ENCODE measurements at places on chromosomes 3 and 15.

GRCh38 chr3:49841806-49842205 is 14.6 kb downstream of the TRAIP start:
- no peak for DNase-seq

DNA sequence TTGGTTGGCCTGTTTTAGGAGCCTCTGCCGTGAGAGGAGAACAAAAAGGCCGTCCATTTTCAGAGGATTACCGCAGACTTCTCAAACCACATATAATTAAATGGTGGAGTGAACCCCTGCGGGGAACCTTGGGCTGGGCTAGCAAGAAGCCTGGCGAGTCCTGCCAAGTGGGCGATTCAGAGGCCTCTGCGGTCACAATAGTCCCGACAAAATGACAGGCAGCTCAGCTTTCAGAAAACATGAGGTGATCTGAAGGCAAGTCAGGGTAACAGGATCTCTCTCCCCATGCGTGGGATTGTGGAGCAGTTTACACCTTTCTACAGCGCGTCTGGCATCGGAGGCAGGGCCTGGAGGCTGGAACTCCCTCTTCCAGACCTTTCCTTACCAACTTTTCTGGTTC is 134.8 kb downstream of the ASB7 start:
- DNase-seq, result no peak

DNA sequence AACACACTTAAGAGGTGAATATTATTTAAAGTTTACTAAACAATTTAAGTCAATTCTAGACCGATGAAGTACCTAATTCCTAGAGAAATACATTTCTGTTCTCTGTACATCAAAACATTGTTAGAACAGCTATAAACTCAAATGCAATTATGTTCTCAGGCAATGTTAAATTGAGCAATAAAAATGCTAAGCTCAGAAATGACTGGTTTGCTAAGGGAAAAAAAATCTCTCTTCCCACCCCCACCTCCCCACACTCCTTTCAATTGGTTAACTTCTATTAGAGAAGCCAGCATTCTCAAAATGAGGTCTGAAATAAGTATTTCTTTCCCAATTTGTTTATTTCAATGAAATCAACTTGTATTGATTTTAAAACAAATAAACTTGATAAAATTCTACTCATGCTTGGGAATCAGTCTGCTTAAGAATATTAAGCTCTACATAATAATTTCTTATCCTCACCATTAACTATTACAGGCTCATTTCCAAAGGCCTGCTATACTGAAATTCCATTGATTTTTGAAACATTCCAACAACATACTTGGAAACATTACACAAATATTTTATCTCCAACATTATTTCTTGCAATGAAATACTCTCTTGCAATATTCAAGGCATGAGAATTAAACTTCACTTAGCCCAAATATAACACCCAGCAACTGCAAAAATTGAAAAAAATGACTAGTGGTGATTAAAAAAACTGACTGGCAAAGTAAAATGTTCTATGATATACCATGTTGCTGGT is 22.6 kb downstream of the TSPAN3 start:
- no peak for DNase-seq

DNA sequence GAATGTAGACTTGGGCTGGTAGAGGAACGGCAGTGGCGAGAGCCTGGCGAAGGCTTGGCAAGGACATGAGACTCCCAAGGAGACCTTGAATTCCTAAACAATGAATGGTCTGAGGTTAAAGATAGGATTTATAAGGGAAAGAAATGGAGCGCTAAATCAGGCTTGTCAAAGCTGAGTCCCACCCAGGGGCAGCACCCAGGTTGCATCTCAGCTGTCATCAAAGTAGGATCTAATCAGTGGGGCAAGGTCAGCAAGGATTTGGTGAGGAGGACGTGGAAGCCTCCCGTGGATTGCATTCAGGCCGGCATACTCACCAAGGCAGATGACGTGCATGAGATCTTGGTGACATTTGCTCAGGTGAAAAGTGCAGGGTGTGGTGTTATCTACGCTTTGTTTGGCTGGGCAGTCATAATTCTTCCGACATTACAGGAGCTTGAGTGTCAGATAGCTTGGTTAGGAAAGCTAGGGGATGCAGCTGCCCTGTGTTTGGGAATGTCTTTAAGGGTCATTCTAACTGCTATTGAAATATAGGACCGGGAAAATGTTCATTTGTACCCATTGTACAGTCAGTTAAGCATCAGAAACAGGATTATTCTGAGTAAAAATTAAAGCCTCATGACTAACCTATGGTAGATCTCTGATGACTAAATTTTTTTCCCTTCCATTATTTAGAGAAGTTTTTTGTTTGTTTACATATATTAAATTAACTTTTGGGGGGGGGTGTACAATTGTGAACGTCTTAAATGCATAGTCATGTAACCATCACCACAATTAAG is 99.4 kb upstream of the TSC22D2 start:
- DNase-seq, result no peak

- no peak for DNase-seq
Measured at GRCh38 chr3:126867863-126868200, 115.1 kb upstream of the PLXNA1 start.

- DNase-seq, result no peak
Measured at GRCh38 chr15:59722476-59722875, 33.4 kb upstream of the BNIP2 start.

GRCh38 chr15:36965570-36966342 is 134.6 kb downstream of the MEIS2 start:
- DNase-seq, result no peak

DNA sequence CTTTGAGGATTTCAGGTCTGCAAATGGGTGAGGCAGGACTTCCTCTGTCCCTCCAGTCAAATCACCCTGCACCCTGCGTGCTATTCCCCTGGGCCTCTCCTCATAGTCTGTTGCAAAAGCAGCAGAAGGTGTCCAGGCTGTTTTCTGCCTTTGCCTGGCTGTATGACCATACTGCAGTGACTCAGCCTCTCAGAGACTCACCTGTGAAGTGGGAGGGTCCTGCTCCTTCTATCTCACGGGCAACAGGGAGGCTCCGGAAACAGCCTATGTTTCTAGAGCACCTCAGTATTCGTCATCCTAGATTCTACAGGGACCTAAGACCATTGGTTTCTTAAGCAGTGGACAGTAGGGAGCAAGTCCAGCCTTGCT is 216.4 kb downstream of the TLE3 start:
- DNase-seq, result no peak

GRCh38 chr3:57958642-57959422 is 49.4 kb upstream of the FLNB start:
- DNase-seq, result no peak

GRCh38 chr3:127758013-127758412 is 64.3 kb downstream of the MGLL start:
- no peak for DNase-seq

DNA sequence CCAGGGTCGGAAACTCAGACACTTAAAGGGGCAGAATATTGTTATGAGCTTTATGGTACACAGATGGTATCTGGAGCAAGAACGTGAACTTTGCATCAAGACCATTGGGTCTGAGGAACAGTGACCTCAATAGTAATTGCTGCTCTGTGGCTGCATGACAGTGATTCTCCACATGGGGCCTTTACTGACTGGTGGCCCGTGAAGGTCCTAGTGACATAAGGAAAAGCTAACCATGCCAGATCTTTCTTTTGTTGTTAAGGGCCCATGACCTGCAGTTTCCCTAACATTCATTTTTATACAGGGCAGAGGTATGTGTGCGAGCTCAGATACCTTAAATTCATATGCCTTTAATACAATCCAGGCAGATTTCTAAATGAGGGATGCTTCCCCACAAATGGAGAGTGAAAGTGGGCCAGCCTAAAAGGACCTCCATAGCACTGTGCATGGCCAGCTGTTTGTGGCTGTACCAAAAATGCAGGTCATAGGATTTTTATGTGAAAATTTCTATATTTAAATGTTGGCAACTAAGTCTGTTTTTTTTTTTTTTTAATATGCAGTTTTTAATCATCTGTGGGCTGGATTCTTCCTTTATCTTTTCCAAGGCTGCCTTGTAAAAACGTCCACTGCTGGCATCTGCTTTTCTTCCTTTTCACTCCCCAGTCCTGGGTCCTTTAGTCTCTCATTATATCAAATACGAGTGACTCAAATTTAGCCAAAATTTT is 188.0 kb upstream of the IL12A start:
- DNase-seq, result no peak

DNA sequence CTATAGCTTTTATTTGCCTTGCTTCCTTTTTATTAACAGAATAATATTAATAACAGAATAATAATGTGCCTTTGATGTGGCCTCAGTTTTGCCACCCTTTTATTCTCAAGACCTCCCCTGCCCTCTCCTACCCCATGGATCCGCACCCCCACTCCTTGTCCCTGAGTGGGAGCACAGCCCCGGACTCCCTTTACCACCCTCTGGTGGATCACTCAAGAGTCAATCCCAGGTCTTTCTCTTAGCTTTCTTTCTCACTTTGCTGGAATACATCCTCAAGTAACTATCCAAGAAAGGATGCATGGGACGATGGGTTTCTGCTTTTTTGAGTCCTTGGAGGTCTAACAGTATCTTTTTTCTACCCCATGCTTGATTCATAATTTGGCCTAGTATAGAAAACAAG is 63.4 kb downstream of the KLF13 start:
- DNase-seq, result no peak

- DNase-seq, result no peak
Measured at GRCh38 chr15:73685981-73686380, 1.8 kb downstream of the CD276 start.

DNA sequence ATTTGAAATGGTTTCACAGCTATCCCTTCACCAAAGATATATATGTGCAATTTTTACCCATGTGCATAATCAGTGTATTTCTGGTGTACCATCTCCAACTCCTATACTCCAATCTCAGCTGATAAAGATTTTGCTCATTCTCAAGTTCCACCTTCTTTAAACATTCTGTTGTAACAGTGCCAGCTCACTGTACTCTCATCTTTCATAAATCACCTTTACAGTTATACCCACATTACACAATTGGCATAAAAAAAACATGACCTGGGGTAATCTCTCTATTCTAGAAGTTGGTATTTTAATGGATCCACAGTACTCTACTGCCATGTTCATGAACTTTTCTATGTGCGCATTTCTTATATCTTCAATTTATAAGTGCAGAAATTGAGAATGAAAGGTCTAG is 339.9 kb upstream of the DPH6 start:
- DNase-seq, result no peak

DNA sequence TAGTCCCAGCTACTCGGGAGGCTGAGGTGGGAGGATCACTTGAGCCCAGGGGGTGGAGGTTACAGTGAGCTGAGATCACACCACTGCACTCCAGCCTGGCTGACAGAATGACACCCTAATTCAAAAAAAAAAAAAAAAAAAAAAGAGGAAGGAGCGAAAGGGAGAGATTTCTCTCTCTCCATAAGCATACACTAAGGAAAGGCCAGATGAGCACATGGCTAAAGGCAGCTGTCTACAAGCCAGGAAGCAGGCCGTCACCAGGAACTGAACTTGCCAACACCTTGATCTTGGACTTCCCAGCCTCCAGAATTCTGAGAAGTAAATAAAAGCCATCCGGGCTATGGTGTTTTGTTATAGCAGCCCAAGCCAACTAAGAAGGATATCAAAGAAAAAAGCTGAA is 7.5 kb downstream of the SRGAP3 start:
- no peak for DNase-seq

DNA sequence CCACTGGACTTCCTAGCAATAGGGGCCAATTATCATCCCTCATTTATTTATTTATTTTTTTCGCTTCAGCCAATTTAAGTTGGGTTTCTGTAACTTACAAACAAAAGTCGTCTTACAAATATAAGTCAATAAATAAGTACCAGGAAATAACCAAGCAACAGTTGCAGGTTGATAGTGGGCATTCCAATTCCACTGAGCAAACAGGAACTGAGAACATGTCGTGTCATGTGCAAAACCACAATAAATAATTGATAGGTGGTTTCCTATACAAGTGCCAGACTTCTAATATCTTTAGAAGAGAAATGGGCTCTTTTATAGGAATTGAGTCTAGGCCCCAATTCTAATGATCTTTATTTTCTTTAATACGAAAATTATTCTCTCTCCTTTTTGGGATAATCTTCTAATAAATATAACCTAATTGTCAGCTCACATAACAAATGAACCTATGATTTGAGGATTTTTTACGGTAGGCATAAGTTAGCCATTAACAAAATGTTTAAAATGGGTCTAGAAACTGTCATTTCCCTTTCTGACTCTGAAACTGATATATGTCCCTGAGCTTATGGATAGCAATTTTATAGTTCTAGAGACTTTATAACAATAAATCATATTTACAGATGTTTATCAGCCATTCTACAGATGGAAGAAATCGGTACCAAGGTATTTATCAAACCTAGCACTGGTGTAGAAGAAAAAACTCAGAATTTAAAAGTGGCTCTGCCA is 571.8 kb downstream of the FOXP1 start:
- DNase-seq, result no peak

GRCh38 chr15:95326431-95327182 is 1003.9 kb upstream of the NR2F2 start:
- DNase-seq, result no peak

GRCh38 chr3:53628536-53629401 is 134.4 kb downstream of the CACNA1D start:
- DNase-seq, result no peak

- DNase-seq, result no peak
Measured at GRCh38 chr15:94840794-94841783, 609.7 kb downstream of the MCTP2 start.

GRCh38 chr15:55241891-55242290 is 45.1 kb upstream of the RSL24D1 start:
- DNase-seq, result no peak

GRCh38 chr15:101651554-101652097 is 555 bp downstream of the TM2D3 start:
- DNase-seq, result no peak

- no peak for DNase-seq
Measured at GRCh38 chr3:42172047-42172654, 81.0 kb downstream of the TRAK1 start.

- DNase-seq, result no peak
Measured at GRCh38 chr3:170724599-170725280, 138.9 kb upstream of the SLC7A14 start.

DNA sequence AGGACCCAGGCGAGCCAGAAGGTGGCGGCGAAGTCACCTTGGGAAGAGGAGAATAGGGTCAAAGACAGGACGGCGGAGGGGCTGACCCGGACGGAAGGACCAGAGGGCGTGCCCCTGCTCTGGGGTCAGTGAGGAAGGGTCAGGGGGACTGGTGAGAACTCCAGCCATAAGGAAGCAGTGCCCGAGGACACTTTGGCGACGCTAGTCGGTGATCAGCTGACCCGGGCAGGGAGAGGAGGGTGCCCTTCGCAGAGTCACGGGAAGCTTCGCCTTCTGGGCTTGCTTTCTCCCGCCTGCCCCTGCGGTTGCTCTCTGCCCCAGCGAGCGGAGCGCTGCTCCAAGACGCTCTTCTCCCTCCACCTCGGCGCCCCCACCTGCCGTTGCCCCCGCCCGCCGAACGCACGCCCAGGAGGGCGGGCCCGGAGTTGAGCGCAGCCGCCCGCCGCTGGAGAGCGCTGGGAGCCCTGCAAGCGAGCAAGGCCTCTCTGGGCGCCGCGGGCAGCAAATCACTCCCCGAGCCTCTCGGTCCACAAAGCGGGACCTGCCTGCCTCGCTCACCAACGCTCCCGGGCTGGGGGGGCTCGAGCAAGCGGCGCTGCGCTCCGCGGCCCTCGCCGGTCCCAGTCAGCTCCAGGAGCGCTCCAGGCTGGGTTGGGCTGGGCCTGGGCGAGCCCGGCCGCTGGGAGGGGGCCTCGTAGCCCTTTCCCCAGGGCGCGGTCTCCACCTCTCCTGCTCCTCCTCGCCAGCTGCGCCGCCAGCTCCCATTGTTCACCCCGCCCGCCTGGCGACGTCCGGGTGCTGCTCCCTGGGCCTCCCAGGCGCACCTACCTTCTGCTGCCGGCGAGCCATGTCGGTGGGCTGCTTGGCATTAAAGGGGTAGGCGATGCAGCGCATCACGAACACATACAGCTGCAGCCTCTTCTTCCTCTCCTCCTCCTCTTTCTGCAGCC is 1.2 kb downstream of the CADPS start:
- DNase-seq, result no peak

All from activated CD4-positive, alpha-beta T cell treated with anti-CD3 and anti-CD28 coated beads, Interleukin-2, amount 50 U/mL, for 24 hours (primary cell).